Naive thymus-derived CD4-positive, alpha-beta T cell (primary cell): ENCODE measurements at places on chromosomes 3 and 15.

- DNase-seq = no peak
Measured at GRCh38 chr3:194572143-194572789, 61.0 kb downstream of the TMEM44 start.

DNA sequence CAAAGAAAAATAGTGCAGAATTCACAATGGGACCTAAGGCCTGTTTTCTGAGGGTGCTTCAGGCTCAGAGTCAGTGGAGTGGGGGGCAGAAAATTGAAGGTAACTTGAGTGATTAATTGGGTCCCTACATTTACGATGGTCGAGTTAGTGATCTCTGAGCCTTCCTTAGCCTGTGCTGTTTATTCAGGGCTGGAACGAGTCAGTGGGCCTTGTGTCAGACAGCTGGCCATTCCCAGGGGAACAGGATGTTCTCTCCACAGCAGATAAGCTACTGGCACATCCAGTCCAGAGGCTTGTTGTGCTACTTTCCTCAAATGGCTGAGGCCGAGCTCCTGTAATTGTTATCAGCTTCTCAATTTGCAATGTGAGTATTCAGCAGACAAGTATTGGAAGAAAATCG lies 29.2 kb upstream of the CNTN3 start:
- DNase-seq = no peak

GRCh38 chr15:35393398-35393797 lies 152.6 kb downstream of the DPH6 start:
- DNase-seq = no peak

DNA sequence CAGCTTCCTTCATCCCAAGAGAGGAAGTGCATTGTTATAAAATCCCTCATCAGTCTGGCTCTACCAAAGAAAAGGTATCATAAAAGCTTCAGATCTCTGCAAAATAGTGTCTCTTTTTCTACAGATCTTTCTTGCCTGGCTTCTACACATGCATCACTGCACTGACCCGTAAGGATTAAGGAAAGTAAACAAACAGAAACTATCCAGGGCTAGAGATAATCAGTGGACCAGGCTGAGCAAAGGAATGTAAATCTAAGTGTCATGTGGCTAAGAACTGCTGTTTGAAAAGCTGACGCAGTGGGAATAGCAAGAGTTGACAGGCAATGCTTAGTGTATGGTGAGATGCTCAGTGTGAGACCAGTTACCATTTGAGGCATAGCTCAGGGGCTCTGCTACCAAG lies 339.7 kb downstream of the IL5RA start:
- no peak for DNase-seq

DNA sequence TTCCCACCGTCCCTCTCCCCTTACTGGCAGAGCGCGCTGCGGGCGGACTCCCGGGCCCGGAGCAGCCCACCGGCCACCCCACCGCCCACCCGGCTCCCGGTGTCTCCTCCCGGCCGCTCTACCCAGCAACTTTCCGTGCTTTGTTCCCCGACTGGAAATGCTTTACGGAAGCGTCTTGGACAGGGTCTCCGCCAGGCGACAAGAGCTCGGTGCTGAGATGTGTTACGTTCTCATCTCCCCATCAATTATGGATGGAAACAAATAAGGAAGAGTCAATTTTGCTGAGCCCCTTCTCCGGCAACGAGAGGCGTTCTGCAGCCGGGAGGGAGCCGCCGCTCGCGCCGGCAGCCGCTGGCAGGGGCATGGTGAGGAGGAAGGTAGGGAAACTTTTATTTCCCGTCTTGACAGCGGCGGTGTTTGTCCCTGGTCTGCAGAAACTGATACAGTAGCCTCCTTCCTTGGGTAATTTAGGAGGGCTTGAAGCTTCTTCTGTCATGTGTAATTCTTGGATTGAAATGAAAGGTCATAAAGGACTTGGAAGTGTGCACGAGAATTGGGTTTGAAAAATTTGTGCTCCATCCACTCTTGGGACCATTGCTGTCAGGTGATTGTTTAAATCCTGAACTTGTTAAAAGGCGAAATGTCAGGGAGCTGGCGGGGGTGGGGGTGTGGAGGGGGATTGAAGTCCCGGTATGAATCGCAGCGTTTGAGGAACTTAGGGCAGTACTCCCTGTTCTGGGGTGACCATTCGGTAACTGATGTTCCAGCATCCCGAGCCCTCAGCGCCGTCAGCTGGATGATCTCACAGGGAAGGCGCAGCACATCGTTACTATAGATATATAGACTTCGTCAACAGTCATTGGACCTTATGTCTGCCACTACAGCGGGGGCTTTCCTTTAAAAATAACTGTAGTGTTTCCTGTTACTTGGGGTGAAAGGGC lies 1.5 kb downstream of the SEMA6D start:
- no peak for DNase-seq

GRCh38 chr15:71476823-71477222 lies 333.5 kb upstream of the NR2E3 start:
- no peak for DNase-seq

DNA sequence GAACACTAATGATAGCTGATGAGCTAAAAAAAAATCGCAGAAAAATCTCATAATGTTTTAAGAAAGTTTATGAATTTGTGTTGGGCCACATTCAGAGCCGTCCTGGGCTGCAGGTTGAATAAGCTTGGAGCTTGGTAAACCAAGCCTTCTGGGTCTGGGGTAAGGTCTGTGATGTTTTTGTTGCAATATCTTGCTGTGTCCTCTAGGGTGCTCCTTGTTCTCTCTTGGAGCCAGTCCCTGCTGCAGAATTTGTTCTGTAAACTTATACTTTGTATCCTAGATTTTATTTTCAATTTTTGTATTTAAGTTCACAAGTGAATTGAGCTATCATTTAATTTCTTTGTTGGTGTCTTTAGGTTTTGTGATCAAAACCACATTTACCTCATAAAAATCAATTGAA lies 143.7 kb downstream of the NR1D2 start:
- no peak for DNase-seq

- DNase-seq = no peak
Measured at GRCh38 chr15:58360421-58361090, 71.2 kb upstream of the LIPC start.

DNA sequence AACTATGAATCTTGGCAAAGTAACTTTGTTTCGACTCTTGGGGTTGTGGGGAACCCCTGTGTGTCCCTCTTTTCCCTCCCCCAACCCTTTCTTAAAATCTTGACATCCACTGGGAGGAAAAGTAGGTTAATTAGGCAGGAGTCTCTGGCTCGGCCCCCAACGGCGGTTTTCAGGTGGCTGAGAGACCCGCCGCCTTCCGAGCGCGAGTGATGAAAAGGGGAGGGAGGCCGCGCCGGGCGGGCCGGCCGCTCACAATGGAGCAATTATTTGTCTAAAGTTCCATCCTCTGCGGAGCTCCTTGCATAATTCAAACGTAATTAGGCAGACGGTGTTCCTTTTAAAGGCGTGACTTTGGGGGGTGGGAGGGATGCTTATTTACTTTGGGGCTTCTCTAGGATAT lies 51.7 kb downstream of the ZIC4 start:
- no peak for DNase-seq

DNA sequence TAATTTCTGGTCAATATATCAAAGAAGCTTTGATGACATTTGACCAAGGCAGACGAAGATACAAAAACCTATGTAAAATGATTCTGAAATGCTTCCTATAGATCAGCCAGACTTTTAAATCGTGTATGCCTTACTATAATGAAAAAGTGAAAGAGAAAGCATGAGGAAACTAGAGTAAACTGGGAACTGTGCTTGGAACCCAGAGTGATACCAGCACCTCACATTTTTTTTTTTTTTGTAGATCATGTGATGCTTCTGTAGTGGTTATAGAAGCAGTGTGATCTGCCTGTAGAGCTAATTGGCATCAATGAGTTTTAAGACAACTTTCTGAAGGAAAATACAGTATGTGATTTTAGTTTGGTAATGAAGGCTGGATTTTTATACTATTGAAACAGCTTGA lies 150.7 kb downstream of the NLGN1 start:
- DNase-seq = no peak

DNA sequence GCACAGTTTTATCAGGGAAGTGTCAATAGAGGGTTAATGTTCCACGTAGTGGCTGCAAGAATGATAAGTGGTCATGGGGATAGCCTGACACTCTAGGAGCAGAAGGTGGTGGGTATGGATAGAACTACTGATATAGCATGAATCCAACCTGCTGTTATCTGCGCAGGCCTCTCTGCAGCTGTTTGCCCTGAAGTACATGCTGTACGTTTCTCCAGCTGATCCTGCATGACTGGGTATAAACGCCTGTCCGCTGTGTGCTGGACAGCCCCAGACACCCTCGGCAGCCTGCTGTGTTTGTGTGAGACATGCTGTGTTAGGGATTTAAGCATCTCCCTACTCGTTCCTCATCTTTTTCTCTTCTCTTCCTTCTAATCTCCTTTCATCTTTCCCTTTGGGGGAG lies 87.1 kb downstream of the LPP start:
- DNase-seq = no peak

DNA sequence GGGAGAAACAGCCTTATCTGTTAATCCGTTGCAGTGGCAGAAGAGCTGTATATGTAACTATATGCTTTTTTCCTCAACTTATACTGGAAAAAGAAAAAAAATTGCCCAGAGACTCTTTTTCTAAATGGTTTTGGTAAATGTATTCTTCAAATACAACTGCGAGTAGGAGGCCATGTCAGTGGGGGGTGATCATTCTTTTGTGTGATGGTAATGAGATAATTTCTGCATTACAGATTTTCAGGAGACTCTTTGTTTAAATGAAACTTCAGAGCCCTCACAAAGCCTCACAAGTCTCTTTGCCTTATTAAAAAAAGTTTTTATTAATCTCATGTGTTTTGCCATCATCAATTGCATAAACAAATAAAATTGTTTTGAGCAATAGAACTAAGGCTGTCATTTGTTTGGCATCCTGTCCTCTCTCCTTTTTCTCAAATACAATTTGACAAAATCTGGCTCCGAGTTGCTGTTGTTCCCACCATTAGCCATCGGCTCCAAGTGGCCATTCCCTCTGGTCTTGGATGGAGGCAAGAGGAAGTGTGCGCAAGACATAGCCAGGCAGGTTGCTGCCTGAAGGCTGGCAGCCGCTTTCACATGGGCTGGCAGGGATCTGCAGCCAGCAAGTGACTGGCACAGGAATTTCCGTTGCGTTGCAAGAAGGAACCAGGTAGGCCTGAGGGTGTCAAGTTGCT lies 116.7 kb downstream of the FNDC3B start:
- DNase-seq = no peak

GRCh38 chr3:28317438-28318022 lies 31.0 kb upstream of the ZCWPW2 start:
- DNase-seq = peak; percentile 34

DNA sequence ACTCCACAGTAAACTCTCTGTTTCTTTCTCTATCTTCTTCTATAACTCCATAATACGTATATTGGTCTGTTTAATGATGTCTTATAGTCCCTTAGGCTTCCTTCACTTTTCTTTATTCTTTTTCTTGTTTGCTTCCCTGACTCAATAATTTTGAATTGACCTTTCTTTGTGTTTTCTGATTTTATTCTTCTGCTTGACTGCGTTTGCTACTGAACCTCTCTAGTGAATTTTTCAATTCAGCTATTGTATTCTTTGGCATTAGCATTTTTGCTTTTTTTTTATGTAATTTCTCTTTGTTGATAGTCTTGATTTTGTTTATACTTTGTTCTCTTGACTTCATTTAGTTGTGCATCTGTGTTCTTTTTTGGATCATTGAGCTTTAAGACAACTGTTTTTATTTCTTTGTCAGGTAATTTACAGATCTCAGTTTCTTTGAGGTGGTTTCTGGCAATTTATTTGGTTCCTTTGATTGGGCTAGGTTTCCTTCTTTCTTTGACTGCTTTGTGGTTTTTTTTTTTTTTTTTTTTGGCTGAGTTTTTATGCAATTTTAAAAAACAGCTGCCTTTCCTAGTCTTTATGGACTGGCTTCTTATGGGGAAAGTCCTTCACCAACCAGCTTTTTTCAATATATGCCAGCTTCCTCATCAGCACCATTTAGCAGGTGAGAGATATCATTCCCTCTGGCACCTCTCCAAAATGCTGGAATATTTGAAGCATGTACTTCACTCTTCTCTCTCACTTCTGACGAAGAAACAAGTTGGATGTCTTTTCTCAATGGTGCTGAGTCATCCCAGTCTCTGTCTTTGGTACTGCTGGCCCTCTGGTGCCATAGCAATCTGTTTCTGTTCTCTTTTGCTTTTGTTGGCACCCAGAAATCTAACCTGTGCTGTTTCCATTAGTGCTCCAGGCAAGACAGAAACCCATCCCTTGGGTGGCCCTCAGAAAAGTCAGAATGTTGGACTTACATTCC lies 17.6 kb downstream of the RSRC1 start:
- no peak for DNase-seq

DNA sequence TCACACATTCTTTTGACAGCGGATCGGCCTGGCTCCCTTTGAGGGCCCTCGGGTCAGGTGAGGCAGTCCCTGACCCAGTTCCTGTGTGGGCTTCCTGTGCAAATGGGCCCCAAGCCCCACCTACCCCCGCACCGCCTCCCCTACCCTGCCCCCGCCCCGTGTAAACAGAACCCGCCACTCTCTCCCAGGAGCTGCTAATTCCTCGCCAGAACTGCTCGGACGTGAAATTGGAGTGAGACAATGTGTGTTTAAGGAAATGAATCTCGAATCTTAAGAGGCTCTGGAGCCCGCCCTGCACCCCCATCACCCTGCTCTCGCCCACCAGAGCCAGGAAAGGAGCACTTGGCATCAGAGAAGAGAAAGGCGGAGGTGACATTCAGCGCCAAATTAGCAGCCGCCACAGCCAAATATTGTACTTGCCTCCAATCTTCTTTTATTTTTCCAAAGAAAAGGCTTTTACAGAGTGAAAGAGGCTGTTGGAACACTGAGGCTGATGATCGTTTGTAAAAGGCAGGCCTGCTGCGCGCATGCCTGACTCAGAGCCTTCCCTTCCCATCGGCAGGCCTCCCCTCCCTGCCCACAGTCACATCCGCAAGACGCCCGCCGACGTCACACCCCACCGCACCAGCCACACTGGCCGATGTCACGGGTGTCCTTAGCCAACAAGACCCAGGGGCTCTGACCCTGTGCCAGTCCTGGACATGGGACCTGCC lies 53.1 kb downstream of the CACNA2D2 start:
- peak; percentile 75 for DNase-seq
